HS-27A (cell line): ENCODE measurements at places on chromosomes 4 and X.
A peak's percentile ranks its signal among the peaks of the same experiment; 100 is the strongest.

DNA sequence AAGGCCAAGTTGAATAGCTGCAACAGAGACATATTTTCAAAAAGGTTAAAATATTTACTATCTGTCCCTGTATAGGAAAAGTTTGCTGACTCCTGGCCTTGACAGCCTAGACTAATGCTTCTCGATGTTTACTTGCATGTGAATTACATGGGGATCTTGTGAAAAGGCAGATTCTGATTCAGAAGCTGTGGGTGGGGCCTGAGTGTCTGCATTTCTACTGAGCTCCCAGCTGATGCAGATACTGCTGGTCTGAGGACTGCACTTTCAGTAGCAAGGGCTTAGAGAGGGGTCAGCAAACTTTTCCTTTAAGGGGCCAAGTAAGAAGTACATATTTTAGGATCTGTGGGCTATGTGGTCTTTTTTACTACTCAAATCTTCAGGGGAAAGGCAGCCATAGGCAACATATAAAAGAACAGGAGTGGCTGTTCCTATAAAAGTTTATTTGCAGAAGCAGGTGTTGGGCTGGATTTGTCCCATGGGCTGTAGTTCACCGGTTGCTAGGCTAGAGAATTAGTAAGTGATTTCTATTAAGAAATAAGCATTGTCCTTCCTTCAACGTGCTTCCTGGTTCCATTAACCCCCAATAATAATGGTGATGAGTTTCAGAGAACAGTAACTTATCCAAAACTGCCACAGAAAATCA is 97.2 kb upstream of the PDE5A start:
- DNase-seq, result no peak

DNA sequence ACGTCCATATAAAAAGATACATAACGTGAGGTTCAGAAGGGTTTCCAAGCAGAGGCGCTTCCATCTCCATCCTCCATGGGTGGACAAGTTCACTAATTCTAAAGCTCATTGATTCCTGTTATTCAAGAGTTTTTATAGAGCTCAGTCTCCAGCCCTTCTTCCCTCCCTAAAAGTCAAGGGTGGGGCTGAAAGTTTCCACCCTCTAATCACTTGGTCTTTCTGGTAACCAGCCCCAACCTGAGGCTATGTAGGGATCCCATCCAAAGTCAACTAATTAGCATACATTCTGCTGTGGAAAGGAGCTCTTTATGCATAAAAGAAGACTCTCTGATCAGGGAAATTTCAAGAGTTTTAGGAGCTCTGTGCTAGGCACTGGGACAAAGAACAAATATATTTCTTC is 46.9 kb upstream of the VEGFC start:
- DNase-seq, result no peak

- DNase-seq, result no peak
Measured at GRCh38 chrX:130625386-130625785, 223.6 kb downstream of the RBMX2 start.

DNA sequence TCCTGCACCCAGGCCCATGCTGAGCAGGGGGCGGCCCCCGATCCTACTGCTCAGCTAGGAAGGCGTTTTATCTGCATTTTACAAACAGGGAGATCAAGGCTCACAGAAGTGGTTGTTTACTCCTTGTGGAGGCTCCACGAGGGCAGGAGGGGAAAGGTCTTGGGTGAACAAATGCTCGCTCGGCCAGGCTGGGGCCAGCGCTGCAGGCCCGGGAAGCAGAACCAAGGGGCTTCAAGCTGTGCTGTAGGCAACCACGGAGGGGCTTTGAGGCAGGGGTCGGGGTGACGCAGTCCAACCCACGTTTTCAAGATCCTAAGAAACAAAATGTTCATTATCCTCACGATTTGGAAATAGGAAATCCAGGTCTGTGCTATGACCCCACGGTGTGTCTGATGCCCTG is 125.8 kb downstream of the HMX1 start:
- DNase-seq, result no peak

DNA sequence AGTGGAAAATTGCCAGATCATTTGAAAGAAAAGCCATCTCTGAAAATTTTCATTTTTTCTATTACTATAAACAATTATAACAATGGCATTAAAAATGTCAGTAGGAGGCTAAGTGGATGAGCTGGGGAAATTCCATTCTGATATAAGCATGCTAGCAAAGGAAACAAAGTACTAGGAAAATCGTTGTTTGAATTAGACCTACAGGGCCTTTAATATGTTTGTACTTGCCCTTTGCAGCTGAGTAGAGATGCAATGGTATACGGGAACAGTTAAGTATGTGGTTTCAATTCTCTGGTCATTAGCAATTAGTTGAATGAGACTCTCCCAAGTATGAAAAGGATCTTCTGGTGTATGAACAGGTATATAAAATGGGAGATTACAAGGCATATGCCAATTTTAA is 452.2 kb downstream of the PCDH11X start:
- no peak for DNase-seq

DNA sequence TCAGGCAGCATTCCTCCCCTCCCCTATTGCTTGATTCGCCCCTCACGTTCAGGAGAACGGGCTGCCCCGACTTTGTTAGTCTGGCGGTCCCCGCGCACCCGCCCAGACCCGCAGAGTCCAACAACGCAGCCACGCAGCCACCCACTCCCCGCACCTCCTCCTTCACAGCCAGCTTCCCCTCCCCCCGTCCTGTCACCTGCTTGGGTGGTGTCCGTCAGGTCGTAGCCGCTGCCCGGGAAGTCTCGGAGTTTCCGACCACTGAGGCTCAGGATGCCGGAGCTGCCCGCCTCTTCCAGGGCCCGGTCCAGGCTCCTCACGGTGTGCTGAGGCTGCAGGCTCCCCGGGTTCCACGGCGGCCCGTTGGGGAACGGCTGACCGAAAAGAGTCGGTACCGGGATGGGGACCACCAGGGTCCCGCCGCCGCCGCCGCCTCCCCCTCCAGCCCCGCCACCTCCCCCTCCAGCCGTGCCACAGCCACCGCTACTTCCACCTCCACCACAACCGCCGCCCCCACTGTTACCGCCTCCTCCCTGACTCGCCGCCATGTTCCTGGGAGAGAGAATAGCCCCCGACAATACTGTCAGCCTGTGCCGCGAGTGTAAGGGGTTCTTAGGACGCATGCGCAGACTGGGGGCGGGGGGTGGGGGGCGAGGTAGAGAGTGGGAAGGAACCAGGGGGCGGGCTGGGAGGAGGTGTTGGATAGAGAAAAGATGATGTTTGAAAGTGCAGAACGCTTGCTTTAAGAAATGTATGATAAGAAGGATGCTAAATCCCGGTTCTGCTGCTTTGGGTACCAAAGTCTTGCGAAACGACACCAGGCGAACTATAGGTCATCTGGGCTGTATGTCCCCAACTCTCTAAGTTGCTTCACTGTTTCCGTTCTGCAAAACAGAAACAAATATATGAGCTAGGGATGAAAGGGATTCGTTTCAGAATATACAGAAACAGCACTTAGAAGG is at the start of gene LRCH2:
Gene LRCH2, minus strand, starts transcription at position 600 of the 959 bp plus-strand sequence. Its CDS starts 55 bp downstream, at position 545.
- no peak for DNase-seq

DNA sequence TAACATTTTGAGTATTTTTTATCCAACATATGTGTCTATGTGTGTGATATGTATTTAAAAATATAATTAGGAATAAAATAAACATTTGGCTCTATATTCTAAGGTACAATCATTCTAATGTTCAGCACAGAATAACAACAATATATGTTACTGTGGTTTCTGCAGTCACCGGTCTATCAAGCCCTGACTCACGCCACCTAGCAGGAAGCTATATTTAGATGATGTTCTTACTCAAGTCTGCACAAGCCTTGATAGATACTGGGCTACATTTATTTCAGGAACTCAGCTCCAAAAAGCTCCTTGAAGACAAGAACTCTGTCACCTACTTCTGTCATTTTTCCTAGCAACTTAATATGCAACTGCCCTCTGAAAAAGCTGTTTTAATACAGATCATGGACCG is 152.0 kb upstream of the FTHL17 start:
- no peak for DNase-seq

- DNase-seq, result peak; percentile 47
Measured at GRCh38 chrX:106894392-106894909, 8.7 kb downstream of the RIPPLY1 start.

- DNase-seq, result no peak
Measured at GRCh38 chr4:20356565-20356964, 104.9 kb downstream of the SLIT2 start.

DNA sequence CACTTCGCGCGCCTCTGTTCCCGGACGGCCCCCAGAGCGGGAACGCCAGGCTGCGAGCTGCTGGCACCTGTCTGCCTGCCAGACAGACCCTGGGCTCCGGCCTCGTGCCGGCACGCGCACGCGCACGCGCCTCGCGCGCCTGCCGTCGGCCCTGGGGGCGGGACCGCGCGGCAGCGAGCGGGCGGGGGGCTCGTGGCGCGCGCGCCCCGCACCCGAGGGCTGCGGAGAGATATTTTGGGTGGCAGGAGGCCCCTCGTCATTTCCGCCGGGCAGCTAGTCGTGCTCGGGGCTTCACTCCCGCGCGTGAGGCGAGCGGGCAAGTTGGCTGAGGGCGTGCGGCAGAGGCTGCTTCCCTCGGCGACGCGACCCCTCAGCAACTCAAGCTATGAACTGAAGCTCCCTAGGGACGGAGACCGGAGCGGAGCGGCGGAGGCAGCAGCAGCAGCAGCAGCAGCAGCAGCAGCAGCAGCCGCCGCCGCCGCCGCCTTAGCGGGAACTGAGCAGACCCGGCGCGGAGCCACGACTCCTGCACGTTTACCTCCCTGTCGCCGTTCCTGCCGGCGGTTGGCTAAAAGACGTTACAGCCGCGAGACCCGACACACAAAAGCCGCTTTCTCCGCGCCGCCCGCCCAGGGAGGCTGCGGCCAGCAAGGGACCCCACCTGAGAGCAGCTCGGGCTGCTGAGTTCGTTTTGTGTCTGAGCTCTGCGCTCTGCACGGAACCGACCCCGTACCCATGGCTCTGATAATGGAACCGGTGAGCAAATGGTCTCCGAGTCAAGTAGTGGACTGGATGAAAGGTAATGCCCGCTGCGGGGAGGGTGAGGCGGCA is at the start of gene CNKSR2:
Gene CNKSR2, plus strand, starts transcription at position 256 of the 831 bp plus-strand sequence. Its CDS starts 480 bp downstream, at position 736.
- DNase-seq, result no peak

DNA sequence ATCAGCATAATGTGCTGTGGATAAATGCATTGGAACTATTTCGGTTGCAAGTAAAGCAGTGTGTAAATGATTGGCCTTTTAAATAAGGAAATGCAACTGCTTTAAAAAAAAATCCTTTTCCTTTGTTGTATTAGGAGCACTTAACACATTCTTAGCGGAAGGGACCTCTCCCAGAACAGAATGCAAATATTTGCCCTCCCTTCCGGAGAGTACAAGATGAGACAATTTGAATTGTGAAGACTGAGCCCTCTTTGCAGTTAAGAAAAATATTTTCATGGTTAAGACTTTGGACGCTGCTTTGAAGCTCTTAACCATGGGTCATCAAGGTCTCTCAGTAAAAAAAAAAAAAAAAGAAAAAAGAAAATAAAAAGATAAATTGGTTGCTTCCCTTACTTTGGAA is 9.5 kb upstream of the NOX1 start:
- DNase-seq, result no peak

DNA sequence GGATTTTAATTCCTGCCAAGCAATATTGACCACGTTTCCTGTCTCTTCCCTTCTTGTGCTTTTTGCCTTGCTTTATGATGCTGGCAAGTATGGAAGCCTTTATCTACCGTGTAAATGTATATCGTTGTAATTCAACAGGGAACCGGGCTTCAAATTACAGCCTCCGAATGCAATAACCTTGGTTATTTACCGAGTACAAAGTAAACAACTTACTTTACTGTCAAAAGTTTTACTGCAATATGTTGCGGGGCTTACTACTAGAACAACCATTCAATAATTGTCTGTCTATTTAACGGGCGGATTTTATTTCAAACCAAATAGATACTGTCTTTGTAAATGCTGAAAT is 73.1 kb downstream of the PALLD start:
- no peak for DNase-seq

- DNase-seq, result peak; percentile 43
Measured at GRCh38 chr4:56909086-56909894, 1.6 kb downstream of the REST start.

GRCh38 chr4:69781458-69782418 is 21.3 kb upstream of the SULT1B1 start:
- DNase-seq, result no peak

- DNase-seq, result no peak
Measured at GRCh38 chr4:173211838-173212237, 43.2 kb downstream of the GALNT7 start.

- no peak for DNase-seq
Measured at GRCh38 chr4:68693325-68694075, 23.0 kb upstream of the UGT2B15 start.

GRCh38 chr4:182695009-182695408 is 222.2 kb downstream of the DCTD start:
- no peak for DNase-seq

- DNase-seq, result no peak
Measured at GRCh38 chr4:148425327-148426110, 16.7 kb downstream of the NR3C2 start.

GRCh38 chrX:13285229-13285628 is 34.6 kb downstream of the ATXN3L start:
- DNase-seq, result no peak

DNA sequence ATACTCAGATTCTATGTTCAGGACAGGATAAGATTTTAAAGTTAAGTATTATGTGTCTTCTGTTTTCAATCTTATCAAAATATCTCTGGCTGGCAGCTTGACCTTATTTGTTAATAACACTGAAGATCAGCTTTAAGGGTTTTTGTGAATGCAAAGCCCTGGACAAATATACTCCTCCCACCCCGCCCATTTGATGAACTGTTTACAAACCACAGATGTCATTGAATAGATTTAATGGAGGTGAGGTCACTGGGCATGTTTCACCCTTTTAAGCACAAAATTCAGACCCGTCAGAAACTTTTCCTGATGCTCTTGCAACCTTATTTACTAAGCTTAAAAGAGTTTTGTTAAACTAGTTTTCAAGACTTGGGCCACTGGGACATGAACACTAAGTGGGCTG is 10.1 kb upstream of the CXCL8 start:
- no peak for DNase-seq

DNA sequence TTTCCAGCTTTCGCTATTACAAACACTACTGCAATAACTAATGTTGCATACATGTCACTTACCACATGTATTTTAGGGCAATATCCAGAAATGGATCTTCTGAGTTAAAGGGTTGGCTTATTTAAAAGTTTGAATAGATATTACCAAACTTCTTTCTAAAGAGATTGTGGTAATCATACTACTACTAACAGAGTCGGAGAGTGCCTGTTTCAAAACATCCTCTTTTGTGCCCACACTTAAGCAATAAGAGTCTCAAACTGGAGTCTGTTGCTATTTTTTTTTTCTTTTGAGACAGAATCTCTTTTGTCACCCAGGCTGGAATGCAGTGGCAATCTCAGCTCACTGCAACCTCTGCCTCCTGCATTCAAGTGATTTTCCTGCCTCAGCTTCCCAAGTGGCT is 35.8 kb downstream of the FGFBP1 start:
- DNase-seq, result no peak

- DNase-seq, result no peak
Measured at GRCh38 chr4:72318421-72319170, 250.4 kb downstream of the ADAMTS3 start.

- DNase-seq, result no peak
Measured at GRCh38 chr4:142348613-142349021, 497.5 kb downstream of the INPP4B start.

- peak; percentile 9 for DNase-seq
Measured at GRCh38 chr4:25180524-25181131, 20.4 kb upstream of the SEPSECS start.

- DNase-seq, result no peak
Measured at GRCh38 chrX:42616981-42617380, 161.0 kb downstream of the PPP1R2C start.

- no peak for DNase-seq
Measured at GRCh38 chr4:135412213-135412612, 1210.6 kb upstream of the PABPC4L start.

GRCh38 chr4:93834249-93835066 is 5.9 kb downstream of the ATOH1 start:
- no peak for DNase-seq

GRCh38 chr4:113406723-113407016 is 354.9 kb downstream of the CAMK2D start:
- no peak for DNase-seq
